ENCODE measurements at places on chromosomes 5 and 9. TPM values are rescaled to one million over a fixed set of nuclear protein-coding genes. Genes with fewer than 3 reads are reported as not detected.

Gene FOXD4
- total RNA-seq, result 0.15 TPM

Gene GMCL2
- total RNA-seq, result not detected

Gene CDK9
- 51.8 TPM for total RNA-seq

Gene FBP2
- 34.7 TPM for total RNA-seq

Gene GOLM1
- 2.2 TPM for total RNA-seq

DNA sequence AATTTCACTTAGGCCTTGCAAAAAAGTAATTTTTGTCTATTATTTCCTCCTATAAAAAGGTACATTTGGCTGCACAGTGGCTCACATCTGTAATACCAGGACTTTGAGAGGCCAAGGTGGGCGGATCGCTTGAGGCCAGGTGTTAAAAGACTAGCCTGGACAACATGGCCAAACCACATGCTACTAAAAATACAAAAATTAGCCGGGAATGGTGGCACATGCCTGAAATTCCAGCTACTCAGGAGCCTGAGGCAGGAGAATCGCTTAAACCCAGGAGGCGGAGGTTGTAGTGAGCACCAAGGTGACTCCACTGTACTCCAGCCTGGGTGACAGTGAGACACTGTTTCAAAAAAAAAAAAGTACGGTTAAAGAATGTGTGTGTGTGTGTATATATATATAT is 15.7 kb downstream of the NUP155 start:
- no peaks in the 10 kb centered on the region for H3K4me1 ChIP-seq
- no peaks in the 10 kb centered on the region for H3K36me3 ChIP-seq
- DNase-seq, result no peak

GRCh38 chr9:136688274-136689107 is 1.2 kb upstream of the AGPAT2 start:
- H3K4me1 ChIP-seq, result peaks cover 49% of the 10 kb centered on the region
- H3K4me3 ChIP-seq, result no peak overlapping the region
- no peaks in the 10 kb centered on the region for H3K27me3 ChIP-seq
- peak overlapping the region; percentile 95 for H3K27ac ChIP-seq

DNA sequence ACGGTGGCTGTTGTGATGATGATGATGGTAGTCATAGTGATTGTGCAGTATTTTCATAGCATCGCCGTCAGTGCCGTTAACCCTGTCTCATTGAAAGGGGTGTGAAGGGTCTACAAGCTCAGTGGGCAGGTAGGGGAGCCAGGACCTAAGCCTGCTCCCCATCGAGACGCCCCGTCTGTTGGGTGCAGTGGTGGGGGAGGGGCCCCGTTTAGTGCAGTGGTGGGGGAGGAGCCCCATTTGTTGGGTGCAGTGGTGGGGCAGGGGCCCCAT is 68.6 kb downstream of the COL5A1 start:
- no peak overlapping the region for H3K4me3 ChIP-seq
- no peak for DNase-seq
- no peaks in the 10 kb centered on the region for H3K36me3 ChIP-seq
- H3K4me1 ChIP-seq, result peaks cover 21% of the 10 kb centered on the region
- no peak overlapping the region for H3K27ac ChIP-seq
- H3K27me3 ChIP-seq, result peaks cover 5% of the 10 kb centered on the region

GRCh38 chr9:116422119-116422979 is 264.8 kb upstream of the TRIM32 start:
- no peak overlapping the region for H3K4me3 ChIP-seq
- no peak for DNase-seq
- H3K36me3 ChIP-seq, result peaks cover 8% of the 10 kb centered on the region

- no peaks in the 10 kb centered on the region for H3K4me1 ChIP-seq
- no peaks in the 10 kb centered on the region for H3K27me3 ChIP-seq
- no peaks in the 10 kb centered on the region for H3K36me3 ChIP-seq
- no peak overlapping the region for H3K4me3 ChIP-seq
- DNase-seq, result no peak
These were observed 424.8 kb downstream of the TMEM38B start for GRCh38 chr9:106119176-106119575.

DNA sequence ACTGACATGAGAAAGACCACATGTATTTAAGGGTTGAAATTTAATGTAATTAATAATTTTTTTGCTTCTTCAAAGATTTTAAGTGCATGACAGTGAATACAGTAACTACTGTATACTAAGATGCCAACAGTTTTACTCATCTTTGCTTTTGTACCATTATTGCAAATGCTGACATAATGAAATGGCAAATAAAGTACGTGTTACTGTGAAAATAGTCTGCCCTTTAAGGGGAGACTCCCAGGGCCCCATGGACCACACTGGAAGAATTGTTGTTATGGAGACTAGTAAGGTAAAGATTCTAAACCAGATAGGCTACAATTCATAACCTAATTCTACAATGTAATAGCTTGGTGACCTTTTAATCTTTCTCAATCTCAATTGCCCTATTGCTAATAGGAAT is 84.7 kb downstream of the NR3C1 start:
- no peaks in the 10 kb centered on the region for H3K36me3 ChIP-seq
- H3K4me1 ChIP-seq, result peaks cover 97% of the 10 kb centered on the region
- no peak overlapping the region for H3K4me3 ChIP-seq

DNA sequence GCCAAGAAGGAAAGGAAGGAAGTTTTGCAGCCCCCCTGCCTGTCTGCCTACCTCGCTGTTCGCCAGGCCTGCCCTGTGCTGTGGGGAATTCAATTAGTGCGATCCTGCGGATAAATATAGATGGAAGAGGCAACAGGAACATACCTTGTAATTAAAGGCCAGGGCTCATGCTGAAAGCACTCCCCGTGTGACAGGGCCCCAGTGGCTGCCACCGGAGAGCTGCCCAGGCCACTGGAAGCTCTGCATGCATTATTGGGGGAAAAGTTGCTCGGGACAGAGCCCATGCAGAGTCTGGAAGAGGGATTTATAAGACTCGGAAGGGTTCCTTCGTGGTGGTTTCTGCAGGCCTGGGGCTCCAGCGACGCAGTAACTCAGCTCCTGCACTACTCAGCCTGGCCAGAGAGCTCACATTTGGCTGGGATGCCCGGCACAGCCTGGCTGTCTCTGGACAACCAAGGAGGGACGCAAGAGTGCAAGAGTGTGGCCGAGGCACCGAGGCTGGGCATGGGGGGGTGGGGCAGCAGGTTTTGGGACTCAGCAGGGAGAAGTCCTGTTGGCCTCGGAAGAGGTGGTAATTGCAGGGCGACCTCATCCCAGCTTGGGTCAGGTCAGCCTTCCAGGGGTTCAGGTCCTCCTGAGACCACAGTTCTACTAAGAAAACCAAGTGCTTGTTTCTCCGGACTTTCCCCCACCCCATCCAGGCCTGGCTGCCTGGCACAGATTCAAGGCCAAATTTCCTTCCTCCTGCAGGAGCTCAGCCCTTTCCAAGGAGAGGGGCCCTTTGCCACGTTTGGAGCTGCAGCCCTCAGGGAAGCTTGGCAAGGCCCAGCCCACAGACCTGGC is 68.1 kb upstream of the GGTA1 start:
- H3K36me3 ChIP-seq, result no peaks in the 10 kb centered on the region
- H3K4me1 ChIP-seq, result peaks cover 64% of the 10 kb centered on the region
- H3K4me3 ChIP-seq, result peak overlapping the region; percentile 54
- peak overlapping the region; percentile 91 for H3K27ac ChIP-seq

- no peaks in the 10 kb centered on the region for H3K36me3 ChIP-seq
- peak; percentile 38 for DNase-seq
- H3K4me1 ChIP-seq, result no peaks in the 10 kb centered on the region
- peaks cover 13% of the 10 kb centered on the region for H3K27me3 ChIP-seq
- no peak overlapping the region for H3K27ac ChIP-seq
These were observed 6.6 kb upstream of the OTULINL start for GRCh38 chr5:14574891-14575508.

DNA sequence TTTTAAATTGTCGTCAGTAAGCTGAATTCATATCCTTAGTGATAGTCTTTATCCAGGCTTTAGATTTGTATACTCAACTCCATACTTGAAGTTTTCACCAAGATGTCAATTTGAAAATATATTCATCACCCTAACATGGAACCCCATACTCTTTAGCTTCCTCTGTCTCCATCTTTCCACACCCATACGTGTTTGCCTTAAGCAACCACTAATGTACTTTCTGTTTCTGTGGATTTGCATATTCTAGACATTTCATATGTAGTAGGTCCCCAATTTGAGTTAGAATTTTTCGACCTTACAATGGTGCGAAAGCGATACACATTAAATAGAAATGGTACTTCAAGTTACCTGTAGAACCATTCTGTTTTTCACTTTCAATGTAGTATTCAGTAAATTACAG is 65.2 kb downstream of the NSD1 start:
- H3K27me3 ChIP-seq, result no peaks in the 10 kb centered on the region
- no peak overlapping the region for H3K27ac ChIP-seq
- no peak for DNase-seq
- H3K4me3 ChIP-seq, result no peak overlapping the region

- no peak for DNase-seq
- no peaks in the 10 kb centered on the region for H3K36me3 ChIP-seq
- H3K27ac ChIP-seq, result no peak overlapping the region
These were observed 176.4 kb downstream of the KIF4B start for GRCh38 chr5:155189981-155190380.

DNA sequence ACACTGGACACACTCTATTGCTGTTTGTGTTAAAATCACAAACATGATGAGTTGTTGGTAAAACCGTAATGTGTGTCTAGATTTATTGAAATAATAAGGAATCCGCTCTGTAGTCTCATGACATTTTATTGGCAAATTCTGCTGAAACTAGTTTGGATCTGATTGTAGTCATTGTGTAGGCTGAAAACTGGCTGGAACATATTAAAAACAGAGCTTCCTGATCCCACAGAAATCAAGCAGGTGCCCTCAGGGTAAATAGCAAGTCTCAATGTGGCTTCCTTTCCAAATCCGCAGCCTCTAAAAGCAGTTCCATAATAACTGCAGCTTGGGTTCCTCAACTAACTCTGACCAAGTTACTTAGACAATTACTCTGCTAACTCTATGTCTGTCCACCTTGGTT is 427.5 kb upstream of the KIF2A start:
- H3K36me3 ChIP-seq, result no peaks in the 10 kb centered on the region
- no peaks in the 10 kb centered on the region for H3K4me1 ChIP-seq
- no peak overlapping the region for H3K27ac ChIP-seq

GRCh38 chr5:926417-927171 is 33.9 kb downstream of the TRIP13 start:
- DNase-seq, result no peak
- no peaks in the 10 kb centered on the region for H3K36me3 ChIP-seq

DNA sequence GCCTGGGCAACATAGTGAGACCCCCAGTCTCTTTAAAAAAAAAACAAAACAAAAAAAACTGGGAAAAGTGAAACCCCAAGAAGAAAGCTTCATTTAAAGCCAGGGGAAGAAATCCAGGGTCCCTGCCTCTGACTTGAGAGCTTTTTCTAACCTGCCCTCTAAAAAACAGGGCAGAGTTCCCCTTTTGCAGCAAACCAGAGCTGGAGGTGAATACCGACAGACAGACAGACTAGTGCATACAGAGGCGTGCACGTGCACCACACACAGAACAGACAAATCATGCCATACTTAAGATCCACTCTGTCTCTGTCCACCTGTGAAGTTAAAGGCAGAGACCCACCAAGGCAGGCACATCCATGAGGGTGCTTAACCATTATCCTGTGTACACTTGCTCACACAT is 11.7 kb upstream of the AQP3 start:
- no peak for DNase-seq
- H3K4me1 ChIP-seq, result no peaks in the 10 kb centered on the region
- no peak overlapping the region for H3K4me3 ChIP-seq
- no peaks in the 10 kb centered on the region for H3K36me3 ChIP-seq

GRCh38 chr5:142481410-142481809 is 156.6 kb upstream of the SPRY4 start:
- H3K4me3 ChIP-seq, result no peak overlapping the region
- no peaks in the 10 kb centered on the region for H3K27me3 ChIP-seq
- no peak overlapping the region for H3K27ac ChIP-seq
- no peak for DNase-seq

GRCh38 chr5:77218263-77218662 is 7.8 kb downstream of the PDE8B start:
- no peaks in the 10 kb centered on the region for H3K4me1 ChIP-seq
- H3K27ac ChIP-seq, result no peak overlapping the region
- no peaks in the 10 kb centered on the region for H3K36me3 ChIP-seq
- peaks cover 20% of the 10 kb centered on the region for H3K27me3 ChIP-seq
- no peak for DNase-seq

DNA sequence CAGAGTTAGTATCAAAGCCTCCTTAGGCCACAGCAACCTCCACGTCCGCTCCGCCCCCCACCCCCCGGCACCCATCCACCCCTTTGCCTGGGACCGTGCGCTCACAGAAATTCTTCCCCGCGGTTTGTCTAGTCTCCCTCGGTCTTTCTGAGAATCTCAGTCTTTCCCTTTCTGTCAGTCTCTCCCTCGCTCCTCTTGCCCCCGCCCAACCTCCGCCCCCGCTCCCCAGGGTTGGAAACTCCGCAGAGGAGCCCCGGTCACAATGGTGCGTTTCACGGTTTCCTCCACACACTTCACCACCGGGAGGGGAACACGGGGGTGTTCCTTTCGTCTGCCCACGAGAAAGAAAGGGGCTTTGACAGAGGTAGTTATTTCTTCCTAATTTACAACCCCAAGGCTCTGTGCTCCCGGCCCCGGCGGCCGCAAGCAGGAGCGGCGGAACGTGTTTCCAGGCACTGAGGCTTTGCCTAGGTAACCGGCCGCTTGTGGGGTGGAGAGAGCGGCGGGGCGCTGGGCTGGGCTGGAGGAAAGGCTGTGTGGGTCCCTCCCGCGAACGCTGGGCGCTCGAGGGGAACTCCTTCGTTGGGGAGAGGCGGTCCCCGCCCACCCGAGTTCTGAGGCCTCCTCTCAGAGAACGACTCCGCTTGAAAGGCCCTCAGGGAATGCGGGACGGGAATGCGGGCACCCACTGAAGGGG is 2.1 kb downstream of the NR4A3 start:
- peaks cover 2% of the 10 kb centered on the region for H3K4me1 ChIP-seq
- H3K27me3 ChIP-seq, result peaks cover 10% of the 10 kb centered on the region
- H3K36me3 ChIP-seq, result no peaks in the 10 kb centered on the region
- no peak for DNase-seq

DNA sequence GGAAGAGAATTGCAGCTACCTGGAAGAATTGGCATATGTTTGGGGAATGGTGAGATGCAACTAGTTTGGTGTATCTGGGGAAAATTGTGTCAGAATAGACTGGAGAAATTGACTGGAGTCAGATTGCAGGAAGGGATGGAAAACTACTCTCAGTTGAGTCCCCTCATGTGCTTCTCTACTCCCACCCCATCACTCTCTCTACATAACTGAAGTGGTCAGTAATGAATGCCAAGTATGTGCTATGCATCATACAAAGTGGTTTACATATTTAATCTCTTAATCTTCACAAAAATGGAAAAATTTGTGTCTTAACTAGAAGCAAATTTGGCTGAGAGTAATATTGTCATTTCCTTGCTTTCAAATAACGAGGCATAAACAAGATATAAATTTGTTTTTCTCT is 146.4 kb upstream of the TNC start:
- DNase-seq, result no peak
- no peak overlapping the region for H3K27ac ChIP-seq
- no peaks in the 10 kb centered on the region for H3K4me1 ChIP-seq

GRCh38 chr9:96199006-96199405 is 103.0 kb downstream of the HSD17B3 start:
- no peaks in the 10 kb centered on the region for H3K27me3 ChIP-seq
- H3K4me1 ChIP-seq, result no peaks in the 10 kb centered on the region
- no peak for DNase-seq
- H3K4me3 ChIP-seq, result no peak overlapping the region
